ENCODE measurements at places on chromosomes 4 and X.

GRCh38 chr4:37243051-37243450 is 1.5 kb upstream of the NWD2 start:
- DNase-seq: no peak

GRCh38 chrX:71637848-71638247 is 19.5 kb upstream of the CXCR3 start:
- peak; percentile 39 for DNase-seq

- DNase-seq: no peak
Observed at GRCh38 chrX:136417806-136418205, 69.9 kb upstream of the BRS3 start.

GRCh38 chrX:124699876-124700275 is 353.5 kb downstream of the SH2D1A start:
- no peak for DNase-seq

DNA sequence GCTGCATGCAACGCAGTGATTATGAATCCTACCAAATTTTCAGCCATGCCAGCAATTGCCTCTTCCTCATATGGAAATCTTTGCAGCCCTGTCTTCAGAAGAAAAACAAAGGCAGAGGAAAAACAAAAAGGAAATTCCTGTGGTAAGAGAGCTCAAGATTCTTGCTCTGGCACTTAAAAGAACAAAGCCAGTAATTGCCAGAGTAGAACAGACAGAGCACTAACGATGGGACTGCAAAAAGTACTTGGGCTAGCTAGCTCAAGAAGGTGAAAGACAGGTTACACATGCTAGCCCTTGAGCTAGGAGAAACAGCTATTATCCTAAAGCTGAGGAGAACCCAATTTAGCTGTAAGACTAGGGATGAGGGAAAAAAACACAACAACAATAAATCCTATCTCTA is 582.3 kb downstream of the KCNIP4 start:
- DNase-seq: no peak

Measured in activated CD4-positive, alpha-beta T cell treated with anti-CD3 and anti-CD28 coated beads, Interleukin-2, Interleukin-6, amounts not matched to agents 100 ng/mL and 50 ng/mL, durations not matched to agents 16 hours and 8 hours (primary cell).